ENCODE measurements at places on chromosomes 11 and 22.

GRCh38 chr11:127133061-127133460 is 132.5 kb upstream of the KIRREL3 start:
- no peak for DNase-seq

DNA sequence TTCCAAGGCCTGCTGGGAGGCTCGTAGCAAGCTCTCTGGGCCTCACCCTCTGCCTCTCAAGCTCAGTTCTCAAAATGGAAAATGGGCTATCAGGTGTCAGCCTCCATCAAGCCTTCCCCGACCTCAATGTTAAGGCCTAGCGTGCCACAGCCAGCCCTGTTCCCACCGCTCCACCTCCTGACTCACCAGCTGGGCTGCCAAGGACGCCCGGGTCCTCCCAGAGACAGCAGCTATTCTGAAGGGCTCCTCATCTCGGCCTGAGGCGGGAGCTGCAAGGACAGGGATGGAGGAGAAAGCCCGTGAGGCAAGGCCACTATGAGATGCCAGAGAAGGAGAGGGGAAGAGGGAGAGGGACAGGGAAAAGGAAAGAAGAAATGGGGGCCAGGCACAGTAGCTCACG is 19.9 kb downstream of the ARAP1 start:
- no peak for DNase-seq

GRCh38 chr11:77619576-77620198 is 17.9 kb downstream of the CLNS1A start:
- peak; percentile 13 for DNase-seq

DNA sequence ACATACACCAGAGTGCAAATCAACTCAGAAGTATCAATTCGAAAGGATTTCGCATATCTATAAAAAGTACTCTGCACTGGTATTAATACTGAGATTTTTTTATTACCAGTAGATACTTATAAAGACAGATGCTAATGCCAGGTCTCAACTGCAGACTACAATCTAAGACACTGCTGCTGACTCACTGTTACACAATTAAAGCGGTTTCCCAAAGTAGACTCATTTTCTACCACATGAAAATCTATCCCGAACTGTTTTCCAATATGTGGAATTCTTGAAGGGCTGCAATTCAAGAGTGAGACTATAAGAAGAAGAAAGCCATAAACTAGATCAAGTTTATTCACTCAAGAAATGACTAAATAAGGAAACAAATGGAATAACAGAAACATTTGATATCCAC is 57.2 kb upstream of the ARHGAP32 start:
- DNase-seq, result no peak

DNA sequence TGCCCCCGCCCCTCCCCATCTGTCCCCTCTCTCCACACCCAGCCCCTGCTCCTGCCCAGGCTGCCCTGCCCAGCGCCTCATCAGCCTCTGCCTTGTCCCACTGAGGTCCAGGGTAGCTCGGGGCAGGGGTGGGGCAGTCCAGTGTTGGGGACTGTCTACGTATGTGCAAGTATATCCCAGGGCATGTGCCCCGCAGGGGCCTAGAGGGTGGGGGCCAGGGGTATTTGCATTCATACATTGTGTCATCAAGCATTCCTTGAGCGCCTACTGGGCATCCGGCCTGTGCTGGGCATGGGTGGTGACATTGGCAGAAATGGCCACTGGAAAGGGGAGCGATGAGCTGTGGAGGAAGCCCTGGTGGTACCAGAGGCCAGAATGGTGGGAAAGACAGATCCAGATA is 17.6 kb upstream of the TAB1 start:
- DNase-seq, result no peak

DNA sequence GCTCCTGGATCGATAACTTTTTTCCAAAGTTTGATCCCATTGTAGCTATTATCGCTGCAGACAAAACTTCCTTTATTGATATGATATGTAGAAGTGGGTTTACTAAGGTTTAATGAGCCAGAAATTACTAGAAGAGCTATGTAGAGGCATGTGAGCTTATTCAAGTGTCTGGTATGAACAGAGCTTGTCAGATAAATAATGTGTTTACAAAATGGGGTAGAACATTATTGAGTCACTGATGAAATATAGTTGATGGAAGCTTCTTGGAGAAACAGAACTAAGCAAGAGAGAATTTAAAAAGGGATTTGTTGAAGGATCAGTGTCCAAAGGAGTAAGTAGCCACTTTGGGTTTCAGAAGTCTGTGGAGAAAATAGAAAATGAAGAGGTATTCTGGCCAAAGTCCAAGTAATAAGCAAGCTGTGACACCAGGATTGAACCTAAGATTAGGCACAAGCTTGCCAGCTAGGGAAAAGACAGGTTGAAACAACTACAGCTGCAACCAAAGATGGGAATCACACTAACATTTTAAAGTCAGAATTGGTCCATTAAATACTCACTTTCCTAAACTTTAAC is 104.3 kb downstream of the MAML2 start:
- DNase-seq, result no peak

DNA sequence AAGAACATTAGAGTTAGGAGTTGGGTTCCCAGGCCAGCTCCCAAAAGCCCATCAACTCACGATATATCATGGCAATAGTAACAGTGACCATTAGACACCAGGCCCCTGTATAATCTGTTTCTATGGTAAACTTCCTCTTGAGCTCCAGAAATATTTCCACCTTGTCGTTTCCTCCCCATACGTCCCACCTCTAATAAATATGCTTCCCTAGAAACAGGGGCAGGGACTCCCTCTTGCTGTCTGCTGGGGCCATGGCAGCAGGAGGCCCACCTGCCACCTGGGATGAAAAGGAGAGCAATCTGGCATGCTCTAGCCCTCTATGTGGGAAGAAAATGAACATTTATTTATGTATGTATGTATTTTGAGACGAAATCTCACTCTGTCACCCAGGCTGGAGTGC is 32.2 kb upstream of the AMOTL1 start:
- DNase-seq, result no peak

DNA sequence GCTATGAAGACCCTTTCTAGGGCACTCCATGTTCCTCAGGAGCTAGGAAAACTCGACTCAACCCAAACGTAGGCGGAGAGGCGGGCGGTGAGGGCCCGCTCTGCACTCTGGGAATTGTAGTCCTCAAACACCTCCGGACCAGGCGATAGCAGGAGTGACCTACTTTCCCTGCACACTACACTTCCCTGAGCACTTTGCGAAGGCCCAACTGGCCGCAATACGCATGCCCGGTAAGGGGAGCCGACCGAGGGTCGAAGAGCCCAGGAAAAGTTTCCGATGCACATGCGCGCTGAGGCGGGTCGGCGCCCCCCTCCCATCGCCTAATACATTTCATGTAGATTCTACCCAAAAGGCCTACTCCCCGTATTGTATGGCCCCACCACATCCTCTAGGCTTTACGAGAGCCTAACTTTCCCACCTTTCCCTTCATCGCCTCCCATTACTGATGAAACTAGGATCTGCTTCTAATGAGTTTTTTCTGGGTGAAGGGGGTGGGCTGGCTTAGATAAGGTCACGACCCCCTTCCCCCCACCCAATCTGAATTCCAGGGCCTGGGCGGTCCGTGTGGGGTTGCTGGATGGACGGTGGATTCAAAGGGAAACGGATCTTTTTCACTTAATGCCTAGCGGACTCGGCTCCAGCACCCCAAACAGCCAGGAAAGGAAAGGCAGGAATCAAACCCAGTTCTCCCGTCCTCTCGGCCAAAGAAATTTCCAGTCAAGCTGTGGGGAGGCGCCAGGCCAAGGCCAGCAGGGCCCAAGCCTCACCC is 2.1 kb downstream of the TOB2 start:
- peak; percentile 84 for DNase-seq

GRCh38 chr22:20547029-20547428 is 39.6 kb downstream of the MED15 start:
- DNase-seq, result no peak

GRCh38 chr11:110061296-110061695 is 31.9 kb upstream of the ZC3H12C start:
- no peak for DNase-seq

DNA sequence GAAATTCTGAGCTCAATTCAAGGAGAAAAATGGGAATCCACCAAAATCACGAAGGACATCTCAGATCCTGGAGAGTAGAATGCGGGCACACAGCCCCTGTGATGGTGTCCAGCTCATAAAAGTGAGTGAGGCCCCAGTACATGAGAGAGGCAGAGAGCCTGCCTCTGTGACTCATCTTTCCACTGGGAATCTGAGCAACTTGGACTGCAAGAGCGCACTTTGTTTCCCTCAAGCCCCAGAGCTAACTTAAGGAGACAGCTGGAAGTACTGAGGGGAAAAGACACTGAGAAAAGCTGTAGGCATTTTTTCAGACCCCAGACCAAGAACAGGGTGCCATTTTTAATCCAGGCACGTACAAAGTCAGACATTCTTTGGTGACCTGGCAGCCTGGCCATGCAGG is 273.7 kb downstream of the C11orf87 start:
- no peak for DNase-seq

DNA sequence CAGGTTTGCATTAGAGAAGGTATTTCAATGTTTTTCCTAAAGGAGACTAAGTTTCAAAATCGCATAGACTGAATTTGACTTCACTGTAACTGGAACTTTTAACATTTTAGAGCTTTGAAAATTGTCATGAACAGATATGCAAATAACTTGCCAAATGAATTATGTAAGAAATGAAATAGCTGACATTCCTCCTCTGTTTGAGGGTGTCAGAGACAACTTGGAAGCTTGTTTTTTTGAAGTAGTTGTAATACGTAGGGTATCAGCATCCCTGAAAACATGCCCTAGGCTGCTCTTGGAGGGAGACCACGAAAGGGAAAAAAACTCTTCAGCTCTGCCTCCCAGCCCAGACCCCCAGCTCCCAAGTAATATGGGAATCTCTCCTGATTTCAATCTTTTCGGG is 41.3 kb upstream of the CCDC179 start:
- no peak for DNase-seq

DNA sequence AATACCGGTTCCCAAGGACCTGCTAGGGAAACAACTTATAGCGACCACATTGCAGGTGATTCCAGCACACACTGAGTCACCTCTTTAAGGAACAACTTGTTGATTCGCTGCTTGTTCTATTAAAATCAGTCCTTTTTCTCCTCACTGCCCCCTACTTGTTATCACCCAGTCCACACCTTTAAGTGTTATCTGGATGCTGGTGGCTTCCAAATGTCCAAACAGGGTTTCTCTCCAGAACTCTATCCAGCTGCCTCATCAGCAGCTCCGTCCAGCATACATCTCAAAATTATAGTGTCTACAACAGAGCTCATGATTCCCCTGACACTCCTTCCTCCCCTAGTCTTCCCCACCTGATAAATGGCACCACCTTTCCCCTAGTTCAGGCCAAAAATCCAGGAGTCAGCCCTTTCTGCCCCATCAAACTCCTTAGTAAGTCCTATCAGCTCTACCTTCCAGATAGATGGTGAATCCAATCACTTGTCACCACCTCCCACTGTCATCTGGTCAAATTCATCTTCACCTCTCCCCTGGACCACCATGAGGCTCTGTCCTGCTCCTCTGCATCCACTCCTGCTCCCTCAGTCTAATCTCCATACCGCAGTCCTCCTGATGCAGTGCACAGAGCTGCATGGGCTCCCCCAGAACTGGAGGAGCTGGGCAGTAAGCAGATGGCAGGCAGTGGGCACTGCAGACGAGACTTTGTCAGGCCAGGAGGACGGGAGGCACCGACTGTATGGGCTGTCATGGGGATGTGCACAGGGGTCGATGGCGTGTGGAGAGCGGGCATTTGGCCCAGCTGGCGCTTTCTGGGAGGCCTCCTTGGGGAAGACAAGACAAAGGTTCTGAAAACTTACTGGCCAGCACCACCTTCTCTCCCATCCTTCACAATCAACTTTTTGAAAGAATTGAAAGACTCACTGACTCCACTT is 19.3 kb downstream of the IL10RA start:
- DNase-seq, result no peak

- peak; percentile 59 for DNase-seq
Measured at GRCh38 chr11:118621071-118621783, 13.8 kb downstream of the PHLDB1 start.

DNA sequence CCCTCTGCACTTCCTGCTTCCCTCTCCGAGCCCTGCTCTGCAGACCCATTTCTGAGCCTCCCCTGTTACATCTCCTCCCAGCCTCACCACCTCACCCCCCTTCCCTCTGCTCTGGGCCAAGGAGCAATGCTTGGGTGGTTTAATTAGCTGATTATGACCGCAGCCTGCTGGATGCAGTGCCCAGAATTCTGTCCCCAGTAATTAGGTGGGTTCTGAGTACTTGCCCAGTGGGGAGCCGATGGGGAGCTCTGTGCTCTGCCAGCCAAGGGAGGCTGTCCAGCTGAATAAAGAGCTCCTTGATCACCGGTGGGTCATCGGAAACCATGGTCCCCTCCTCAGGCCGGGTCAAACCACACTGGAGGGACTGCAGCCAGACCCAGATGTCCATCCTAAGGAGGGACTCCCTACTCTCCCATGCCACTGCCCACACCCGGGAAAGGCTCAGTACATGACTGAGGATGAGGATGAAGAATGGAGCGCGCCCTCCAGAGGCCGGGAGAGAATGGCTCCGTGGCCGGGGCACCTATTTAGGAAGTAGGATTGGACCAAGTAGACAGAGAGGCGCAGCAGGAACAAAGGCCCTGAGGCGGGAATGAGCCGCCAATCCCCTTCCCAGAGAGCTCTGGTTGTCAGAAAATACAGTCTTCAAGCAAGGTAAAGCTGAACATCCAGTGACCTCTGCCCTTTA is 9.1 kb downstream of the ARRB1 start:
- no peak for DNase-seq

GRCh38 chr11:61593151-61593550 is 12.3 kb upstream of the SYT7 start:
- no peak for DNase-seq

DNA sequence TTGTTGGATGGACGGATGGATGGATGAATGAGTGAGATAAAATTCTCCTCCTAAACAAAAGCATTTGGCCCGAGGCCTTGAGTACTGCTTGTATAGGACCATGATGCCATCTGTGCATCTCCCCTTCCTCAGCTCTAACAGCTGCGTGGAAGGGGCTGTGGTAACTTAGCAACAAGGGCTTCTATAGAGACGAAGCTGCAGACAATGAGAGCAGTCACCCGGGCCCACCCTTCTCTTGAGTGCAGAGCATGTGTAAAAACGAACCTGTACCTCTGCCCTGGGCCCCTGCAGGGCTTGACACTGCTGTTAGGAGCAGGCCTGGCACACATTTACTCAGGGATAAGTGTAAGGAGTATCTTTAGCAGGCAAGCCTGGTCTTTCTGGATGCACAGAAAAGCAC is 391.5 kb downstream of the CADM1 start:
- DNase-seq, result no peak

DNA sequence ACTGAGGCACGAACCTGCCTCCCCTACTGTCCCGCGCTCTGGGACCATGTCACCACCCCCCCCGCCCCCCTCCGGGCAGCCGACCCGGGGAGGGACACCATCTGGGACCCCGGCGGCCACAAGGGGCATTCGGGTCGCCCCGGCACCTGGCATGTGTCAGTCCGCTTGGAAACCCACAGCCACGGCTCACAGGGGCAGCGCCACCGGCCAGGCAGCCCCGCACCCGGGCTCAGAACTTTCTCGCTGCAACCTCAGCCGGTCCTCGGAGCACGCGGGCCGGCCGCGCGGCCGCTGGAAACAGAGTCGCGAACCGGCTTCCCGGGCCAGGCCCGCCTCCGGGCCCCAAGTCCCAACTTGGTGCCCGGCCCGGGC is 159.9 kb upstream of the GRK3 start:
- DNase-seq, result no peak

All from NCI-H2107 (cell line).